ENCODE measurements at places on chromosomes 13 and 19.

GRCh38 chr13:100269837-100270236 lies 180.9 kb downstream of the PCCA start:
- DNase-seq: peak; percentile 66

DNA sequence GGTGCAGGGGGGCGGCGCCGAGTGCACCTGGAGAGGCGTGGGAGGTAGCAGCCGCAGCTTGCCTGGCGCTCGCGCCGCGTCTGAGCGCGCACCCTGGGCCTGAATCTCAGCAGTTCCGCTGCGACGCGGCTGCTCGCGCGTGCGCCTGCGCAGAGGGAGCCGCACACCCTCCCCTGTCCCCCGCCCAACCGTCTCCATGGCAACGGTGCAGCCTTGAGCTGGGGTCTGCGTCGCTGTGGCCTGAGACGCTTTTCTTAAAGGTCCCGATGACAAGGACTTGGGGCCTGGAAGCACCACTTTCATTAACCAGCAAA lies at the start of gene PNMA8B:
TSS of gene PNMA8B (minus strand) at position 82 of the 314 bp plus-strand sequence. CDS start 402 bp downstream, outside the sequence.
- DNase-seq: peak; percentile 32

- DNase-seq: peak; percentile 66
Measured at GRCh38 chr13:39875111-39875987, 219.9 kb downstream of the COG6 start.

GRCh38 chr13:75369981-75370380 lies 112.0 kb downstream of the TBC1D4 start:
- DNase-seq: no peak

- DNase-seq: no peak
Measured at GRCh38 chr19:38837656-38838121, 6.1 kb upstream of the ECH1 start.

DNA sequence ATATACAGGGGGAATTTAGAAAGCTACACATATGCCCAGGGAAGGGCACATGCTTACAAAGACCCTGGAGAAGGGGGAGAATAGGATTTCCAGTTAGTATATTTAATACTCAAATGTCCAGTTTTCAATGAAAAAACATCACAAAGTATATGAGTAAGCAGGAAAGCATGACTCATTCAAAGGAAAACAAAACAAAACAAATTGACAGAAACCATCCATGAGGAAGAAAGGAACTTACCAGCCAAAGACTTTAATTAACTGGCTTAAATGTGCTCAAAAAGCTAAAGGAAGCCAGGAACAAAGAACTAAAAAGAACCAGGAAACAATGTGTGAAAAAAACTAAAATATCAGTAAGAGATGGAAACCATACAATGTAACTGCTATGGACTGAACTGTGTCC lies 716.2 kb upstream of the ARGLU1 start:
- DNase-seq: no peak

- DNase-seq: no peak
Measured at GRCh38 chr13:67343777-67344176, 113.6 kb upstream of the PCDH9 start.

Measured in AG10803 (cell line).